ENCODE measurements at places on chromosomes 3 and 15.

- no peak for DNase-seq
Observed at GRCh38 chr3:108022256-108023150, 68.3 kb downstream of the CD47 start.

GRCh38 chr15:81330366-81331090 is 6.6 kb upstream of the STARD5 start:
- DNase-seq = no peak

DNA sequence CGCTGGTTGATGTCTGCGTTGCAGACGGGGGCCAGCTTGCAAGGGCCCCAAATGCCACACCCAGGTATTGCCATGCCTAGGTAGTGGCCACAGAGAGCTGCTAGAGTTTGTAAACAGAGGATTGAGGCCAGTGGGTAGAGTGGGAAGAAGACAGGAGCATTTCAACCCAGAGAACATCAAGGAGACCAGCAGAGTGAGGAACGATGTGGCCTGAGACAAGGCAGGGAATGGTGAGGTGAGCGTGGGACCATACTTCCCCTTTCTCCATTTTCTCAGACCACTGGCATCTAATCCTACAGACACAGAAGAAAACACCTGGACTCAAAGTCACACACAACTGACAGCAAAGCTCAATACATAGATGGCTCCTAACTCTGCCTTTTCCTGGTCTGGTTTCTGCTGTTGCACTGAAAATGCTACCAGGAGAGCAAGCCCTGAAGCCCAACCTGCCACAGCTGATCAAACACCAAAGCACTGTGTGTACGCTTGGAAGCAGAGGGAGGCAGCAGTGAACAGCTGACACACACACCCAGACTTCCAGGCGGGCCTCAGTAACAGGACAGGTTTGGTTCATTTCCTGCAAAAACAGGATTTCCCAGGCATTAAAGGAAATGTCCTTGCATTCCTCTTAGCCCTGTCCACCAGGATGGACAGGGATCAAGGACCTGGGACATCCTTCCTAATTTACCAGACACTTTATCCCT is 1.6 kb downstream of the FAM174B start:
- no peak for DNase-seq

GRCh38 chr3:49173116-49173791 is 1.9 kb downstream of the KLHDC8B start:
- peak; percentile 76 for DNase-seq

DNA sequence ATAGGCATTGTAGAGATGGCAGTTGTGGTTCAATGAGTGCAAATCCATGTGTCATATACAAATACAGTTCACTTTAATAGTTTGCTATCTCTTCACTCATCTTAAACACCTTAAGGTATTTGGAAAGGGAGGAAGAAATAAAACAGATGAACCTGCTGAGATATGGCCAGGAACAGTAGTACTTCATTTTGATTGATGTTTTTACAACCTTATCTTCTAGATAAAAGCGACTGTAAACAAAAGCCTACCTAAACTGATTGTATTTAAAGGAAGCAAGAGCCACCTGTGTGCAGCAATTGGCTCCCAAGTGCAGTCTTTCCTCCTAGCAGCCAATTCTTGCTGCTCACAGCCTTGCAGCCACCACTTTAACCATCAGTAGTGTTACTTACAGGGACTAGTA is 217.7 kb downstream of the CDIN1 start:
- DNase-seq = no peak

GRCh38 chr3:54822206-54822605 is 105.7 kb downstream of the LRTM1 start:
- DNase-seq = no peak

Measured in left renal cortex interstitium (tissue), 4 donors.